ENCODE measurements at places on chromosomes 6 and 20.
A peak's percentile ranks its signal among the peaks of the same experiment; 100 is the strongest.

DNA sequence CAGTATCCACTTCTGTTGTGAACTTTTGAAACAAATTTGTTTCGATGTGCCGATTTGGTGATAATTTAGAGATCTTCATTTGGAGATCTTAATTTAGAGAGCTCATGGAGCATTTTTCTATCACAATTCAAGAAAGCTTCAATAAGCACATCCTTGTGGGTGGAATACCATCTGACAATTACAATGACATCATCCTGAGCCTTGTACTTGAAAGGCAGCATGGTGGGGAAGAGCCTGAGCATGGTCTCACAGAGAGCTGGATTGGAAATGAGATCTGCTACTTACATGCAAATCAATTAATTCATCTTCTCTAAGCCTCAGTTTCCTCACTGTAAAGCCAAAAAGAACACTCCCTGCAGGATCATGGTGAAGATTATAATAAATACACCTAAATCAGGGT lies 75.9 kb downstream of the FRK start:
- no peak for DNase-seq

DNA sequence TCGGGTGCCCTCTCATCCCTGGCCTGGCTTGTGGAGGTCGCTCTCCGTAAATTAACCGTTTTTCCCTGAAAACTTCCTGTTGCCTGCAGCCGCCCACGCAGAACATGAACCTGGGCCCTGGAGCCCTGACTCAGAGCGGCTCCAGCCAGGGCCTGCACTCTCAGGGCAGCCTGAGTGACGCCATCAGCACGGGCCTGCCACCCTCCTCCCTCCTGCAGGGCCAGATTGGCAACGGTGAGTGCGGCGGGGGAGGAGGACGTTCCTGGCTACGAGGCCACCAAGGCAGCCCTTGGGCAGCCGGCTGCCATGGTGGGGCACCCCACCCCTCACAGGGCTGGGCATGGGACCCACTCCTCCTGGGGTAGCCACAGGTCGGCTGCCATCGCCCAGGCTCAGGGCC lies 17.8 kb downstream of the SS18L1 start:
- no peak for DNase-seq

GRCh38 chr20:9660236-9660868 lies 146.0 kb downstream of the LAMP5 start:
- DNase-seq = peak; percentile 12

GRCh38 chr6:14144678-14145113 lies 27.1 kb downstream of the CD83 start:
- peak; percentile 81 for DNase-seq

DNA sequence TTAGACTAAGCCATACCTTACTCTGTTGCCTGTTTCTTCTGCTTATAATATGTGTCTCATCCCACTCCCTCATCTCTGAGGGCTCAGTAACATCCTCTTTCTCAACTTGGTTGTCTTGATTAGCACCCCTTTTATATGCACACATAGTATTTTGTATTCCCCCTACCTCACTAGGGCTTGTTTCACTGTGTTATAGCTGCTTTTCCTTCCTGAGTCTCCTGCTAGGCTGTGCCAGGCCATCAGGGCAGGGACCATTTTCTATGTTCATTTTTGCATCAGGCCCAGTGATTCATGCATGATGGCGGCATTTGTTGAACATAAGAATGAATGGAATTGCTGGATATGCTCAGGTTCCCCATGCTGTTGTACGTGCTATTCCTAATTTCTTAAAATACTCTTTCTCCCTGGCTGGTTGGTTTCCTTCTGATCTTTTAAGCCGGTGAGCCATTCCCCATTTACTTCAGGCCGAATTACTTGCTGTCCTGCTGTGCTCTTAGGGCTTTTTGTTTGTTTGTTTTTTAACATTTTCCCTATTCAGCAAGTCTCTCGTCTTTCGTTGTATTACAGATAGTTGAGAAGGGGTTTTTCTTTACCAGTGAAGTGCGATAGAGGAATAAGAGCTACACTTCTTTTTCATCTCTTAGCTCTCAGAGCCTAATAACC lies 183.2 kb downstream of the CARMIL1 start:
- no peak for DNase-seq

GRCh38 chr6:81769824-81770223 lies 17.3 kb upstream of the TENT5A start:
- DNase-seq = no peak

DNA sequence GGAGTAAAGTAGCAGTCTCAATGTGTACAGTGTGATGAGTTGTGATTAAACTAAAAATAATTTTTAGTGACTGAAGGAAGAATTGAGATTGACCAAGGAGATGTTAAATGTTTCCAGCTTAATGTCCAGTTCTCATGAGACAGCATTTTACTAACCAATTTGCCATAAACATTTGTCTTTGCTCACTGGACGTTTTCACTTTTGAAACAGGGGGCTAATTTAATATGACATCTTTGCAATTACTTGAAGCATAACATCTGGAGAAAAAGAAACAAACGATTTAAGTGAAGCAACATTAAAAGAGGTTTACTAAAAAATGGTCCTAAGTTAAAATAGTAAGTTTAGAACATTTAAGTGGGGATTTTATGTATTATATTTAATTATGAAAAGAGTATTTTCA lies 443.8 kb downstream of the BCKDHB start:
- DNase-seq = no peak

GRCh38 chr20:17662333-17663039 lies 19.6 kb downstream of the RRBP1 start:
- DNase-seq = peak; percentile 33

- DNase-seq = no peak
These were observed 31.5 kb downstream of the KDM1B start for GRCh38 chr6:18186540-18187250.

GRCh38 chr20:36154700-36155628 lies at the start of gene EPB41L1:
EPB41L1 (plus strand) TSS chr20:36154740; CDS start chr20:36173778, 19,038 bp downstream.
- DNase-seq = no peak

- DNase-seq = no peak
These were observed 115.1 kb downstream of the JAG1 start for GRCh38 chr20:10558635-10559187.

DNA sequence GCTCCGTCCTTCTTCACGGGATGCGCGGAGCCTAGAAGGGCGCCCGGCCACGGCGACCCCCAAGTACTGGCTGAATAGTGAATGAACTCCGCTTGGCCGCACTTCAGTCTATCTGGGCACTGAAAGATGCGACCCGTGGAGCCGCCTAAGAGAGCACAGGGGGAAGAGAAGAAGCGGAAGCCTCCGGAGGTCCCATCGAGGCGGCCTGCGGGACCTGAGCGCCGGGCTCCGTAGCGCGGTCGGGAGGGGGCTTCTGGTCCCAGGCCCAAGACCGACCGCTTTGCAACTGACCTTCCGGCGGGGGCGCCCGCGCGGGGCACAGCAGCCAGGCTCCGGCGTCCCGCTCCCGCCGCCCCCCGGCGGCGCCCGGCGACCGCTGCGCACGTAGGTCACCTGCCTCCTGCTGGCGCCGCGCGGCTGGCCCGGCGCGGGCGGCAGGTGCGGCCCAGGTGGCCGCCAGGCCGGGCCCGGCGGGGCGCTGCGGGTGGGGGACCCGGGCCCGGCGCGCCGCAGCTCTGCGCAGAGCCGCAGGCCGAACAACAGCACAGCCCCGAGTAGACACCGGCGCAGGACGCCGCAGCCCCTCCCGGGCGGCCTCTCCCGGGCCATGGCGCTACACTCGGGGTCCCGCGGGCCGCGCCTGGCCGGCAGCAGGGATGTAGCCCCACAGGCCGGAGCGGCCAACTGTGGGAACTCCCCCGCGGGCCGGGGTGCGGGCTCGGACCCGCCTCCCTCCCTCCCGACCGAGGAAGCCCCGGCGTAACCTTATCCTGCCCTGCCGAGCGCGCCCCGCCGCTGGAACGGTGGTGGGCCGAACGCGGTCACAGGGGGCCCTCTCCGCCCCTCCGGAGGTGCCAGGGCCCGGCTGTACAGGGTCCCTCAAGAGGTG lies at the start of gene METTL24:
Gene METTL24, minus strand, starts transcription at position 686 of the 889 bp plus-strand sequence. Its CDS starts 77 bp downstream, at position 609.
- peak; percentile 9 for DNase-seq

GRCh38 chr6:164166996-164167395 lies 752.5 kb downstream of the QKI start:
- no peak for DNase-seq

DNA sequence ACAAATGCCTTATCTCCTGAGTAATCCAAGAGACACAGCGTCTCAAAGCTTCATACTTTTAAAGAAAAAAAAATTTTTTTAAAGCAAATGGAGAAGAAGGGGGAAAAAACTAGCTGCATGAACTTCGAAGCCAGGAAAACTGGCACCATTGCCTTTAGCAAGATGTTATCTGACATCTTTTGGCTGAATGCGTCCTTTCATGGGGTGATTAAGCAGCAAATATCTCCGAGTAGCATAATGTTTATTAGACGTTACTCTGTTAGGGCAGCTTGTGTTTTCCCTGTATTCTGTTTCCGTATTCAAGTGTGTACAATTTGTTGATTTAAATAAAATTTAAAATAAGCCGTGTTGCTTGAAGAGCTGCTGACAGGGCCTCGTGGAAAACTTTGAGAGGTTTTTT lies 76.5 kb upstream of the TSHZ2 start:
- no peak for DNase-seq

GRCh38 chr20:17343091-17343490 lies 116.3 kb downstream of the PCSK2 start:
- no peak for DNase-seq

DNA sequence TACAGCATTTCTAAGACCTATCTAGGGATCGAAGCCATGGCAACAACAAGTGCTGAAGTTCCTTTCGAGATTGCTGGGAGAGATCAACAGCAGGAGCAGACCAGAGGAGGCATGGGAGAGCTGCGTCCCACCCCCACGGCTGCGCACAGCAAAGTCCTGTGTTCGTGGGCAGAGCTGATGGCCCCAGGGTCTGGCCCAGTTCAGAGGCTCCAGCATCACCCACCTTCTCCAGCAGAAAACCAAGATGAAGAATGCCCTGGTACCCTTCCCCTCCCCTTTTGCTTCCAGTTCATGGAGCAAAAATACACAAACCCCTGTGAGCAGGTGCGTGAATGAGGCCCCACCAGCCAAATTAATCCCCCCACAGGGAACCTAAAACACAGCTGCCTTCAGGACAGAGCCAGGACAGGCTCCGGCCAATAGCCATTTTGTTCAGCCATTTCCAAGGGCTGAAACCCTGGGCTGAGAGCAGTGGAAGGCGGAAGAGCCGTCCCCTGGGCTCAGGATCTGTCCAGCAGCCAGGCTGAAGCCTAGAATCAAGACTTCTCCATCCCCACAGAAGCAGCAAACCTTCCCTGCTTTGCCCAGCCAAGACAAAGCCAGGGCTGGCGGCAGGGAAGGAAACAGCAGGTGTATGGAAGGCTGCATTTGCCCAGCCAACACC lies 102.8 kb downstream of the PREX1 start:
- no peak for DNase-seq

DNA sequence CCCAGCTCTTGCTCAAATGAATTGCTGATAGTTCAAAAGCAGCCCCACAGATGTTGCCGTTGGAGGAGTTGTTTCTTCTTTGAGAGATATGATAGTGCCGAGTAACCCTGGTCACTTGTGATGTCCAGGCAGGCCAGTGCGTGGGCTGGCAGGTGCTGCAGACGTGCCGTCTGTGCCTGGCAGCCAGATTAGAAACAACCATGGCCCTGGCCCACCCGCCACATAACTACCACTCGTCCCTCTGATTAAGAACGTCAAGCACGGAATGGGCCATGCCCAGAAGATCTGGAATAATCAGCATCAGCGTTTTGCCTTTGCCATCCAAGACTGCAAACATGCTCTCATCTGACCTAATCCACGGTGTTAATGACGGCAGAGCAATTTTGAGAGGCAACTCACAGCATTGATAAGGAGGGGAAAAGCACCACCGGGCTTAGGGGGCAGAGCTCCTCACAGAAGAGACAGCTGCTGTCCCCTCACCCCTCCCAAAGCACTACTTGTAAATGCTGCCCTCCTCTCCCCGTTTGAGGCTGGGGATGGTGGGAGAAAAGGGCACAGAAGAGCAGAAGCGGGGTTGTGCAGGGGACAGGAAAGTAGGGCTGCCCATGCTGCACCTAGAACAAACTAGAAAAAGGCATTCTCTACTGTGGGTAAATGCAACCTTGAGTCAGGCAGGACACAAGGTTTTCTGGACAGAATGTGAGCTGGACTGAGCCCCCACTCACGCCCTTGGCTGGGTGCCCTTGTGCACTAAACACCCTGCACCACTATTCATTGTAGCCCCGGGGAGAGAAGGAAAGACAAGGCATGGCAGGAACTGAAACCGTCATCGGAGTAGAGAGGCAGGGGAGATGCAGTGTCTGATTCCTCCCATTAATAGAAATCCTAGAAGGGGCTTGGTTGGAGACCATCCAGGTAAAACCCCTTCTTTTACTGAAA lies 5.3 kb upstream of the CPNE5 start:
- DNase-seq = no peak

DNA sequence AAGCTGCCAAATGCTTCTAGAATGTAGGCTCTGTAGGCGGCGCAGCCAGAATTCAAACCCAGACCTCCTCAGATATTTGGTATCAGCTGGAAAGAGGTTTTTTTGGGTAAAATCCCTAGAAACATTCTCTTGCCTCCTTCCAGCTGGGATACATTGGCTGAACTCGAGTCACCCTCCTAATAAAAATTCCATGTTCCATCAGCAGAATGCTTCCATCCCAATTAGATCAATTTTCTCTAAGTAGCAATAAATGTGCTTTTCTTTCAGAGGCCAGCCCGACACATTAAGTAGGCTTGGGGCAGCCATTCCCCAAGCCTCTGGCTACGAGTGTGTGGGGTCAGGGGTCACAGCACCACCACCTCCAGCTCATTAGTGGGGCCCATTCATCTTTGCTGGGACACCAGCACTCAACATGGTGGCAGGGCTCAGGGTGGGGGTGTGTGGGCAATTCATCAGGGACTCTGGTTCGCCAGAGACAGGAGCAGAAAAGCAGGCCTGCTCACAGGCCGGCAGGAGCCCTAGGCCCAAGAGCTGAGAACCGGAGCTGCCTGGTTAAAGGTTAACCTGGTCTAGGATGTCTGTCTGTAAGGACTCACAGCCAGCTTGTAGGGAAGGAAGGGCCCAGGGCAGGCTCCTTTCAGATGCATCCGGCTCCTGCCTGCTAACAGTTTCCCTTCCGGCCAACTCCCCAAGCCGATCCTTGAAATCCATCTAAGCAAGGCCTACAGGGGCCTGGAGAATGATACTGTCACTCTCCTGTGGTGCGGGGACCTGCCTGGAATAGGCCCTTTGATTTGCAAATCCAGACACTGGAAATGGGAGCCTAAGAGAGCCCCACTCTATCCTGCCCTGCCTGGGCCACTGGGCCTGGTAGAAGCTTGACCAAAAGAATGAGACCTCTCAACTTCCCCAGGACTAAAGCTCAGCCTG lies 159.1 kb upstream of the TOP1 start:
- DNase-seq = no peak

DNA sequence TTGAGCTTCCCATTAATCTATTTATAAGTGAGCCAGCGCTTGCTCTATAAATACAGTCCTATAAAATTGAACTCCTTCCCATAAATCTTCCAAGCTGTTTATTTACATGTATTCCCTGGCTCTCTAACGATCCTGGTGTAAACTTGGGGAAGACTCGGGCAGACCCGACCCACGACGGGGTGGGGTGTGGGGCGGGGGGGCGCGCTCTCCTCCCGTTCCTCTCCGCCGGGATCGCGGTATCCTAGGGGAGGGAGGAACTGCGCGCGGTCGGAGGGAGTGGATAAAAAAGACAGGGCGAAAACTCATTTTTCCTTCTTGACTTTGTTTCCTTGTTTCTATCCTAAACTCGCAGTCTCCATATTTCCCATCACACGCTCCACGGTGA lies 31.1 kb downstream of the TFAP2B start:
- DNase-seq = no peak

GRCh38 chr20:47243003-47243402 lies 113.5 kb downstream of the ZMYND8 start:
- no peak for DNase-seq

Measured in hematopoietic multipotent progenitor cell treated with erythropoietin and hydrocortisone succinate and interleukin-3 and kit ligand, for 8 days (in vitro differentiated cells).